ENCODE measurements at places on chromosomes 4 and X.

GRCh38 chr4:144820728-144821085 lies 174.8 kb downstream of the HHIP start:
- DNase-seq = no peak

GRCh38 chr4:20687864-20688263 lies 12.4 kb upstream of the PACRGL start:
- DNase-seq = no peak

DNA sequence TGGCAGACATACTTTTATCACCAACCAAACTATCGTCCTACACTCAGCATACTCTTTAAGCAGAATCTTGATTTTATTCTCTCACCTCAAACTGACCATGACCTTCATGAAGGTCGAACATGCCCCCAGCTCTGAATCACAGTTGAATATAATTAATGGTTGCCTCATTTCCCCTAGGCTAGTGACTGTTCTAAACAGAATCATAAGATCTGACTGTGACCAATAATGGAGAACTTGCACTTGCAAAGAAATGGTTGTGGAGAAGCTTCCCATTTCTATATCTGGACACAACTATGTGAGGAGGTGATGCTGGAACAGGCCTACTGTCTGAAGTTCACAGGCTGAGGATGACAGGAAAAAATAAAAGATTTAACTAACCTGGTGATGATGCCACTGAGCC lies 85.1 kb downstream of the PDGFC start:
- DNase-seq = no peak

DNA sequence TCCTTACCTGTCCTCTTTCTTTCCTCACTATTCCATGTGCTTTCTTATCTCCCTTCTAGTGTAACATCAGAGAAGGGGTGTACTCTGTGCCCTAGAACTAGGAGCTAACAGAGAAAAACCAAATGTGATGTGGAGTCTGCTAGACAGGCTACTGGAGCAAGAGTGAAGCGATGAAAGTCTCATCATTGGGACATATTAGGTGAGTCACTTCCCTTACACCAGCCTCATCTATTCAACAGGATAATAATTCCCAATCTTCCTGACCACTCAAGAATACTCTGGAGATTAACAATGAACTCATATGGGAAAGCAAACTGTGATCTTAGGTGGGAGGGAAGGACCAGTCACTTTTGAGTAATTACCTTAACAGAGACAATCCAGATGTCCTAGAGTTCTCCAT lies 58.1 kb downstream of the RAB40A start:
- no peak for DNase-seq

DNA sequence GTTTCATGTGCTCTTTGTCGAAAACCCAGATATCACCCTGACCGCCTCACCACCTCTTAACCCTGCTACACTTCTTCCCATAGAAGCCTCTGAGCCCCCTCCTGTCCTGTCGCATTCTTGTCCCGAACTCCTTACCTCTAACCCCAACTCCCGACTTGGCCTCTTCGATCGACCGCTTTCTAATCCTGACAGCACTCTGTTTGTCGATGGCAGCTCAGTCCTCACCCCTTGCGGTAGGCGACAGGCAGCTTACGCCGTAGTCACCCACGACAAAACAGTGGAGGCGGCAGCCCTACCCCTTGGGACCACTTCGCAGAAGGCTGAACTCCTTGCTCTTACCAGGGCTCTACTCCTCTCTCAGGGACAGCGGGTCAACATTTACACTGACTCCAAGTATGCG lies 961.7 kb downstream of the RPA4 start:
- DNase-seq = no peak

DNA sequence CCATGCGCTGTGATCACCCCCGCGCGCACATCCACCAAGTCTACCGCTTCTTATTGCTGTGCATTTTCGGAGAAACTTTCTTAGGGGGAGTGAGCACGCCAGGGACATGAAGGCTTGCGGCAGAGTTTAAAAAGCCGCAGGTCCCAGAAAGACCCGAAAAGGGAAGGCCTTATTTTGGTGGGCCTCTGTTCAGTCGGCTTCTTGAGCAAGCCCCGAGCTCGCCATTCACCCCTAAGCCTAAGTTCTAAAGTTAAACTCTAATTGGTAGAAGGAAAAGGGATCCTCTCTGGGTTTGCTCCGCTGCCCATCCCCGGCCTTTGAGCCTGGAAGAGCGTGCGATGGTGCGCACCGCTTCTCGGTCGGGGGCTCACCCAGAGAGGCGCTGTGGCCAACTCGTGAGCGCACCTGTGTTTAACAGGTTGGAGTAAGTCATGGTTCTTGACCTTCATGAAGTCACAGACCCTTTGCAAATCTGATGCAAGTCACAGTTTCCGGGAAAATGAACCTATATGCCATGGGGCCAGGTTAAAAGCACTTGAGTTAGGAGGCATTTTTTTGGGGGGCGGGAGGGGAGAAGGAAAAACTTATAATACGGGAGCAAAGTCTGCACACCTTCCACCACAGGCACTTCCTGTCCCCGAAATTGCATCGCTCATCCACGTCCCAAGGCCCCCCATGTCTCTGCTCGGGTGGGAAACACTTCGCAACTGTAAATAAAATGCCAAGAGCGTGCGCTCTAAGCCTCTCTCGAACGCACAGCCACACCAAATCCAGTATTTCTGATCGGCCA lies 1.9 kb downstream of the PHOX2B start:
- DNase-seq = no peak

- no peak for DNase-seq
Measured at GRCh38 chr4:85828027-85828890, 353.3 kb downstream of the ARHGAP24 start.

GRCh38 chr4:6183740-6184139 lies 16.6 kb downstream of the JAKMIP1 start:
- DNase-seq = no peak

- DNase-seq = no peak
Measured at GRCh38 chr4:183147196-183147595, 48.1 kb downstream of the WWC2 start.

DNA sequence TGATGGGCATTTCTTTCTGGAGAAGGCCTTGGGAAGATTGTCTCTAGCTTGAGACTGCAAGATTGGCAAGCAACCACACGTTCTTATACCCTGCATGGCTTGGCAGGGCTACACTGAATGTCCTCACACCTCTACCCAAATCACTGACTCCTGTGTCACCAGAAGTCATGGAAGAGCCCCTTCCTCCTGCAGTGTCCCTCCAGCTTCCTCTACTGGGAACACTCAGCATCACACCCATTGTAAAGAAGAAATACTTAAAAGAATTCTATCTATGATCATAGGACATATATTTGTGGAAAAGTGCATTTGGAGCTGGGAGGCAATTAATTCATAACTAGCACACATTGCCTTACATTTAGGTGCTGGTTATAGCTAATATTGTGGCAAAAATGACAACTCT lies 113.1 kb downstream of the CCSER1 start:
- DNase-seq = no peak

DNA sequence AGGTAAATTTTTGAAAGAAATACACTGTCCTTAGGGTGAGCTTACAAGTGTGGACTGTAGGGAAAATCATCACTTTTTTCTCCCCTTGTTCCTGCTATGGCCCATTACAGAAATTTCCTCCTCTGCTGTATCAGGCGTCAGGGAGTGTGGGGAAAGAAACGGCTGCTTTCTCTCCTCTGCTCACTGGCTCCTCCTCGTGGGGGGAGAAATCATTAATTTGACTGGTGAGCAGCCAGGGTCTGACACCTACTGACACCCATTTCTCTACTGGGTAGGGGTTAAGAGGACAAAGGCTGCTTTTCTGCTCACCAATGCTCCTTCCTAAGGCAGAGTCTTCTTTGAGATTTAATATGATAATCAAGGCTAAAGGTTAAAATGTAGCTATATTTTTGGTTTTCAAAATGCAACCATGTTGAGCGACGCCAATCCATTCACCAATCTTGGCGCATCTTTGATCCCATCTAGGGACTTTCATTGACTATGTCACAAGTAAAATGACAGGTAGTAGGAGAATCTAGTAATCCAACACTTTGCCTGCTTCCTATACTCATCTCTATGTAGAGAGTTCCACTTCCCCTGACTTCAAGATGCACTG lies 25.1 kb downstream of the SETD7 start:
- DNase-seq = no peak

DNA sequence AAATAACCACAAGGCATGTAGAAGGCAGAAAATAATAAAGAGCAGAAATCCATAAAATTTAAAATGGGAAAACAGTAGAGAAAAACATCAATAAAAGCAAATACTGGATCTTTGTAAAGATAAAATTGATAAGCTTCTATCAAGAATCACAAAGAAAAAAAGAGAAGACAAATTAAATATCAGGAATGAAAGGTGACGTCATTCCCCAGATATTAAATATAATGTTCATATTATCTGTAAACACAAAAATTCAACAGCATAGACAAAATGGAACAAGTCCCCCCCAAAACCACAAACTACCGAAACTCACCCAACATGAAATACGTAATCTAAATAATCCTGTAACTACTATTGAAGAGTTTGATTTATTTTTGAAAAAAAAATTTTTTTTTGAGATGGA lies 30.5 kb upstream of the FAM120C start:
- DNase-seq = no peak

- DNase-seq = no peak
Measured at GRCh38 chr4:142242156-142242555, 603.9 kb downstream of the INPP4B start.

DNA sequence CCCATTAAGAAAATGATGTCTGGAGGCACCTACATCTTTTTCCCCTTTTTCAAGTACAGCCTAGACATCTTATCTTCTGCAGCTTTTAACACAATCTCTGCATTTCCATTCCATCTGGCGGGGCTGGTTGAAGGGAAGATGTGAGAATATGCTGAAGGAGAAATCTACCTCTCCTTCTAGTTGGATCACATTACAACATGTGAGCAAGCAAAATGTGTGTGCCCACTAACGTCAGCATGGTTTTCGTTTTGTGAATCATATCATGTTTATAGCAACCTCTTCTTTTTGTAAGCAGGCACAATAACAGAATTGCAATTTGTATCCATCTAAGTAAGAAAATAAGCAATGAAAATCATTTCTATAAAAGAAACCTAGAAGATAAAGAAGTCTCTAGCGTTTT lies 28.9 kb upstream of the MID1 start:
- DNase-seq = no peak

GRCh38 chr4:40177591-40177990 lies 19.2 kb upstream of the RHOH start:
- DNase-seq = no peak

DNA sequence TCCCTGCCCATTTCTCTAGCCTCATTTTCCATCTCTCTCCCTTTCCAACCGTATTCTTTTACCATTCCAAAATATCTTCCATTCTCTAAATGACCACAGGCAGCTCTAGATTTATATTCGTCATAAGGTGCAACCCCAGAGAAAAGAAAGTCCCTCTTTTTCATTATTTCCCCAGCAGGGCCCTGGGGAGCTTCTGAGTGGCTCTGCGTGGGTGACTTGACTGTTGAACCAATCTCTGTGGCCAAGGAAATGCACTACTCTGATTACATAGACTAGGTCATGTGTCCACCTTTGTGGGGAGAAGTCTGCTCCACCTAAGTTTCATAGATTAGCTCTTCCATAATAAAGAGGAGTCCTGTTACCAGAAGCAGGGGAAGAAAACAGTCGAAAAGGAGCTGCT lies 51.4 kb downstream of the ATOH1 start:
- no peak for DNase-seq

DNA sequence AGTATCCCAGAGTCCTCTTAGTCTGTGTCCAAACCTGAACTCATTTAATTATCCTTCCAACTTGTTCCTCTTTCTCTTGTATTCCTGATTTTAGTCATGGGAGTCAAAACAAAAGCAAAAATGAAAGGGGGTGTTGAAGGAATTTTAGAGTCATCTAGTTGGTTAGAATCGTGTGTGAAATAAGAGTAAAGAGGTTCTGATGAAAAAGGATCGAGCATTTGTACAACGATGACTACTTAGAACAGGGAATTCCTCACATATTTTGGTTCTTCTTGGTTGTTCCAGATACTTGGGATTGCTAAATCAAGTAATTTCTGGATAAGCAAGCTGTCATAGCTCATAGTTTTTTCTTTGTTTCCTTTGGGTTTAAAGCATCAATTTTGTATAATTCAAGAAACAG lies 194.4 kb downstream of the BCOR start:
- no peak for DNase-seq

DNA sequence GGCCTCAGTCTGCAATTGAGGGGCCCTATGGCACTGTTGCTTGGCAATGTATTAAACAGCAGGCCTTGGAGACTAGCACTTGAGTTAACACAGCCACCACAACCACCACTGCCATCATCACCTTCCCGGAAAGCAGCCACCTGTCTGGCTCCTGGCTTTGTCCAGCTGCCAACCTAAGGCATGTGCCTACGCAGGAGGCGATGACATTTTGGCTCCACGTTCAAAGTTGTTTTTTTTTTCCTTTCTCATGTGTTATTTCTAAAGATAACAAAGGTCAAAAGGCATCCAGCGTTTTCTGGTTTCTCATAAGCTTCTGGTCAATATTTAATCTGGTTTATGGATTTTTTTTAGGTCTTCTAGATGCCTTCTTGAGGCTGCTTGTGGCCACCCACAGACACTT lies 7.5 kb downstream of the CLDN2 start:
- no peak for DNase-seq

- no peak for DNase-seq
Measured at GRCh38 chrX:39827951-39828350, 269.8 kb downstream of the BCOR start.

GRCh38 chrX:18390941-18391538 lies 34.4 kb upstream of the CDKL5 start:
- peak; percentile 0 for DNase-seq

GRCh38 chr4:184265546-184266351 lies 48.1 kb upstream of the ENPP6 start:
- no peak for DNase-seq

DNA sequence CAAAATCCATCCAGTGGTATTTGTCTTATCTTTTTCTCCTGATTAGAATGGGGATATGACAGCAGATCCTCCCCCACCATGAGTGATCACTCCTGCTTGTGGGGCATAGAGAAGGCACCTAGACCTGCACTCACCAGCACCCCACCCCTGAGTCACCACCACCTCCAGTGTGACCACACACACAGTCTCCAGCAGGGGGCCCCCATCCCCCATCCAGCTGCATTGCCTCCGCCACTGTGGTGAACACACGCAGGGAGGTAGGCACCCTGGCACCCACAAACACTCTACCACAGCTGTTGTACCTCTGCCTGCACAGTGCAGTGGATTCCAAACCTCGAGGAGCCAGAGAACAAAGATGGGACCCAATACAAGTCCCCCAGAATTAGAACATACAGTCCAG lies 9.0 kb upstream of the MAGEA8 start:
- DNase-seq = no peak

DNA sequence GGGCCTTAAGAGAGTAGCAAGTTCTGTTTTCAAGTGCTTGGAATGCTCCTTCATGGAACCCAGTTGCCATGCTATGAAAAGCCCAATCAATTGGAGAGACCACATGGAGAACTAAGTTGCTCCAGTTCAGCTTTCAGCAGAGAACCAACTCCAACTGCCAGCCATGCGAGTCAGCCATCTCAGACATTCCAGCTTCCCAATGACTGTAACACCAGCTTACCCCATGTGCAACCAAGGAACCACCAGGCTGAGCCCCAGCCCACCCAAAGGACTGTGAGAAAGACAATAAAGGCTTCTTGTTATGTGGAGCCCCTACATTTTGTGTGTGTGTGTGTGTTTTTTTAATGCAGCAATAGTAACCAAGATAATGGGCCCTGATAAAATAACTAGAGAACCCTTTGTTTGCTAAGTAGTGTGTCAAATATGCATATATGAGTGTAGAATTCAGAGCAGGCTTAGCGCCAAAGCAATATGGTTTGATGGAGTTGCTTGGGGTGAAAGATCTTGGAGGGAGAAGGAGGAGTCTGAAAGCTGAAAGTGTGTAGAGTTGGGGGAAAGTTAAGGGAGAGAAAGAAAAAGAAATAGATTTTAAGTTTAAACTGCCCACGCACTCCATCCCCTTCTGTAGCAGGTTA lies 35.0 kb upstream of the CCKAR start:
- DNase-seq = no peak

GRCh38 chr4:850323-850945 lies 24.5 kb upstream of the CPLX1 start:
- DNase-seq = no peak

Data from caudate nucleus (tissue), 63 donors.